ENCODE measurements at places on chromosomes 7 and 10.
A peak's percentile ranks its signal among the peaks of the same experiment; 100 is the strongest.

- no peak for DNase-seq
These were observed 2.3 kb upstream of the SLC29A3 start for GRCh38 chr10:71316786-71317160.

DNA sequence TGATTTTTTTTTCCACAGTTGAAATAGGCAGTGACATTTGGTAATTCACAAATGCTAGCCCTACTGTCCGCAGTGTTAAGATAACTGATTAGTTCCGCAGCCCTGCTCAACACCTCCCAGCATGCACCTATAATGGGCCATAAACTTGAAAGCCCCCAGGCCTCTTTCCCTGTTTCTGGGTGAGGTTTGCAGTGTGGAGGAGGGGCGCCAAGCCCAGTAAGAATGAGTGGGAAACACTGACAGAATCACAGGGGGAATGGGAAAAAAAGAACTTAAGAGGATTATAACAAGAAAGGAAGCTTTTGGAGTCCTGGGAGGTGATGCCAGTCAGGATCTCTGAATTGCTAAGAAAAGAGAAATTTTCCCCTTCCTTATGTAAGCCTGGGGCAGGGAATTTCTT is 39.6 kb upstream of the SP8 start:
- no peak for DNase-seq

DNA sequence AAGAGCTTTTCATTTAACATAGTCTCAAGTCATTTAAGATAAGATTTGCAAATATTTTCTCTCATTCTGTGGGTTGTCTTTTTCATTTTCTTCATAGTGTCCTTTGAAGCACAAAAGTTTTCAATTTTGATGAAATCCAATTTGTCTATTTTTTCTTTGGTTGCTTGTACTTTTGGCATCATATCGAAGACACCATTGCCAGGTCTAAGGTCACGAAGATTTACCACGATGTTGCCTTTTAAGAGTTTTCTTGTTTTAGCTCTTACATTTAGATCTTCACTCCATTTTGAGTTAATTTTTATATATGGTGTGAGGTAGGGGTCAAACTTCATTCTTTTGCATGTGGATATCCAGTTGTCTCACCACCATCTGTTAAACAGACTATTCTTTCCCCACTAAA is 34.7 kb downstream of the TMEM270 start:
- no peak for DNase-seq

- DNase-seq: no peak
These were observed 127.8 kb downstream of the MGMT start for GRCh38 chr10:129594811-129595210.

DNA sequence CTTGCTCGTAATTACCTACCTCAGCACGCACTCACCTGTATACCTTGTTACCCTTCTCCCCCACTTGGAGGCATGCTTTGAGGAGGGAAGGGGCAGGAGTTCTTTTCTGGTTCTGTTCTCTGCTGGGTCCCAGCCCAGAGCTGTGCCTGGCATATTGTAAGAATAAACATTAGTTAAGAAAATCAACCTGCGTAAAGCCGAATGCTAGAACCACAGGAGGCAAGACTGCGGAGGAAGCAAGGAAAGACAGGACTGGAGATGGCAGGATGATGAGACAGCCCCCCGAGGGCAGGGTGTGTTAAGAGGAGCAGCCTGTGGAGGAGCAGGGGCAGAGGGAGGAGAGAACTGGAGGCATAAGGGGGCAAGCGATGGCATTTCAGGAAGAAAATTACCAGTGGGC is 9.5 kb downstream of the C10orf53 start:
- no peak for DNase-seq

GRCh38 chr10:97715259-97715874 is 1.8 kb downstream of the MARVELD1 start:
- DNase-seq: no peak

DNA sequence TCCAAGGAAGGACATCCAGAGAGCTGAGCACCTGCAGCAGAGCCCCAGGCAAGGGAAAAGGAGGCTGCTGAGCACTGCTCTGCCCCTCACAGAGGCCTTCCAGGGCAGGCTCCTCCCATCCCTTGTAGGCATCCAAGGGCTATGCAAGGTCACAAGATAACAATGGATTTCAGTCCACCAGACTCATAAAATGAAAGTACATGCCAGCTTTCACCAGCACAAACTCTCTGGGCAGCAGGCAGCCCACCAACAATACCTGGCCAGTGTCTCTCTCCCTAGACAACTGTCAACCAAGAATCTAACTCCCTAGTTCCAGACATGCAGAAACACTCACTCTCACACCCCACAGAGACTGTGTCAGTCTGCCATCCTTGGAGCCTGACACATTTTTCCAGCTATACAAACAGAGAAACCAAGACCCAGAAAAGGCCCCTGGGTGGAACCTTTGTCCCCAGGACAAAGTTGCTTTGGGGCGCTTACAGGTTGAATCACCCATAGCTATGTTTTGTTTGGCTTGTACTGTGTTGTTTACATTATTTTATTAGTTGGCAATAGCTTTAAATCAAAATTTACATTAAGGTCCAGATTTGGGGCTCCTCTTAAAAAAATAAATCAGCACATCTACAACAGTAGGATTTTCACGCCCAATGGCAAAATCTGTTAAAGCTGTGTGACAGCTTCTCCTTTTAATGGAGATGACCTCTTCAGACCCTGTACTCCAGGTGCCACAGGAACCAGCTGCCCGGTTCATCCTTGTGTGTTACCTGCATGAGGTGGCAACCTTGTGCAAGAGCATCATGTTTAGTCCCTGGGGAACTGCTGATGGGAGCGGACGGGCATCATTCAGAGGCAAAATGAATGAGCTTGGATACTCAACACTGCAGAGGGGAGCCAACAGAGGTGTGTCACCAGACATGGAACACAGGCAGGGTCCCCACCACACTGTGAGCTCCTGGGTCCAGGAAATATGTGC is 5.2 kb downstream of the GRID1 start:
- DNase-seq: no peak

GRCh38 chr10:6592080-6592479 is 12.0 kb upstream of the PRKCQ start:
- DNase-seq: peak; percentile 81

Measured in CD4-positive, CD25-positive, alpha-beta regulatory T cell (primary cell).